Mesenteric fat pad (tissue), 1 donor: ENCODE measurements at places on chromosomes 4 and X.

DNA sequence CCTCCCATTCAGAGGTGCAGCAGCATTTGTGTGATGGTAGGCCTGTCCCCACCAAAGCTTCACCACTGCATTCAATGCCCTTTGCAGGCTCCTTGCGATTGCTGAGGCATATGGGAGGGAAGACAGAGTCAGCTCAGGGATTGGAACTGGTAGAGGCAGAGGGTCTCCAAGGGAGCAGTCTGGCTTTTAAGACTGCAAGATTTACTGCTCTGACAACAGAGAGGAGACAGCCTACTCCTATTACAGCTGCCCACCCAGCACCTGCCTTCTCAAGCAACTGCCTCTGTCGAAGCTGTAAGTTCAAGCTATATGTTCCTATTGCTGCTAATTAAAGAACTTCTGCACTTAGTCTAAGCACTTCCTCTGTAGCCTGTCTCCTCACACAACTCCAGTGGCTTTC lies 481.8 kb downstream of the FGF13 start:
- no peak for DNase-seq

- DNase-seq, result no peak
These were observed 18.7 kb upstream of the GPC3 start for GRCh38 chrX:134004084-134004483.

DNA sequence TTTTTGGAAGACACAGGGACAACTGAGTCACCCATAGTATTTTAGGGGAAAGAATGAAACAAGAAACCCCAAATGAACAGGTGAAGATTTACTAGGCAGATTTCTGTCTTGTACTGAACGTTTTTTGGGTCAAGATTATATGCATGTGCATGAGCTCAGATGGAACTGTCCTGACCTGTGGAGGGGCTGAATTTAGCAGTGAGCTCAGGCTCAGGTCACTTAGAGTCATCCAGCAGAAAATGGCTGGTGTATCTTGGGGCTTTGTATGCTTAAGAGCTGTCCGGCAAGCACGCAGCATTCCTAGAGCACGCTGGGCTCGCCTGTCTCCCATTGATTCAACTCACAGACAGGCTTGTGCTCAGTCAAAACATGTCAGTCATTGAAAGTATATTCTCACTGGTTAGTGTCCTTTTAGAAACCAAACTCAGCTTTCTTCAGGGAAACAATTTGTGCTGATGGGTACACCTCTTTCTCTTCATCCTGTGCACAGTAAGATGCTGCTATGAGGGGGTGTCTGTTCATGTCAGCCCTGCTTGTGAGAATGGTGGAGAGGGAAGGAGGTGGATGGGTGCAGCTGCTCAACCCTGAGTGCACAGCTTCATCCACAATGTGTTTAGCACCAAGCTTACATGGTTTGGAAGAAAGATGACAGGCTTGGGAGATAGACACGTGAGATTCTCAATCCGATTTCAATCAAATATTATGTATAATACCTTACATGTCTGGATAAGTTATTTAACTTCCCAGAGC lies 47.5 kb upstream of the PDLIM3 start:
- no peak for DNase-seq

GRCh38 chr4:173530326-173531085 lies 477 bp upstream of the HAND2 start:
- DNase-seq, result no peak

- DNase-seq, result no peak
These were observed 1.2 kb downstream of the TMEM255A start for GRCh38 chrX:120309873-120310705.

- DNase-seq, result no peak
These were observed 83.5 kb upstream of the INTU start for GRCh38 chr4:127548990-127549925.

DNA sequence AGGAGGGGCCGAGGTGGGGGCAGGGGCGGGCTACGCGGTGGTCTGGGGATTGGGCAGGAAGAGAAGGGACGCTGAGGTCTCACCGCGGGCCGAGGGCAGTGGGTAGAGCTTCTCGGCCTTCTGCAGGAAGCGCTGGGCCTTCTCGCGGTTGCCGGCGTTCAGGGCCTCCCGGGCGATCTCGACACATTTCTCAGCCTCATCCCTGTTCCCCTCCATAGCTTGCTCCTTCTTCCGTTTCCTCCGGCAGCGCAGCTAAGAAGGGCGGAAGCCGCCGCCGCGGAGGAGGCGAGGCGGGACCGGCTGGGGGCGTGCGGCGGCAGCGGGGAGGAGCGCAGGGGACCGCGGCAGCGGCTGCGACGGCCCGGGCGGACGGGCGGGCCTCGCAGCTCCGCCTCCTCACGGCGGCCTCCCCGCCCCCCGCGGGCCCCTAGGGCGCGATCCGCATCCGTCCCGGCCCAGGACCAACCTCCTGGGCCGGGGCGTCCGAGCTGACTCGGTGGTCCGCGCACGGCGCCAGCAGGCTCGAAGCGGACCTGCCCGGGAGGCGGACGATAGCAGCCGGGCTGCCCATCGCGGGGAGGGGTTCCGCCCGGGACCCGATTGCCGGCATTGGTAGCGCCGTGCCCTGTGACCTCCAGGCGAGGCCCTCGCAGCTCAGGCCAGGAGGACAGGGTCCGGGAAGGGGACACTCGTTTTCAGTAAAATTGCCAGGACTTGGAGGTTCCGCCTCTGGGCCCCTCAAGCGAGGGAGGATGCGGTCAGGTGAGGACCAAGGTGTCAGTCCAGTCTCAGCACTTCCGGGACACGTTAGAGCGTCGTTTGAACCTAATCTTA lies at the start of gene DNAJB14:
Gene DNAJB14, minus strand, starts transcription at position 263 of the 834 bp plus-strand sequence. Its CDS starts 47 bp downstream, at position 216.
- DNase-seq, result peak; percentile 94

DNA sequence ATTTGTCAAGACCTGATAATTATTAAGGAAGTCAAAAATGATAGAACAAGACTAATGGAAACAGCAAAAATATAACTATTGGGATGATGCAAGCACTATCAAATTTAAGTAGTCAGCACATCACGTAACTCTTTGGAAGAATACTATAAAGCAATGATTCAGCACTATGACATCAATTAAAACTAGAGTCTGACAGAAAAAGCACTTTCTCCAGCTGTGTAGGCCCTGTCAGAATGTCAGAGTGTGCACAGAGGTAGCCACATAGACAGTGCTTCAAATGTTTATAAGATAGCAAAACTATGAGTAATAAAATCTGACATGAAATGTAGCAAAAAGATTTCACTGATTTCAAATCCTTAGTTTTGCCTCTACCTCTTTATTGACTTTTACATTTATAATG lies 1226.6 kb upstream of the ADGRL3 start:
- DNase-seq, result no peak

GRCh38 chrX:106672527-106672926 lies 54.0 kb upstream of the RNF128 start:
- DNase-seq, result no peak

GRCh38 chrX:1190596-1191145 lies 21.8 kb downstream of the CRLF2 start:
- no peak for DNase-seq

- no peak for DNase-seq
These were observed 15.0 kb upstream of the MTNR1A start for GRCh38 chr4:186570193-186570996.

DNA sequence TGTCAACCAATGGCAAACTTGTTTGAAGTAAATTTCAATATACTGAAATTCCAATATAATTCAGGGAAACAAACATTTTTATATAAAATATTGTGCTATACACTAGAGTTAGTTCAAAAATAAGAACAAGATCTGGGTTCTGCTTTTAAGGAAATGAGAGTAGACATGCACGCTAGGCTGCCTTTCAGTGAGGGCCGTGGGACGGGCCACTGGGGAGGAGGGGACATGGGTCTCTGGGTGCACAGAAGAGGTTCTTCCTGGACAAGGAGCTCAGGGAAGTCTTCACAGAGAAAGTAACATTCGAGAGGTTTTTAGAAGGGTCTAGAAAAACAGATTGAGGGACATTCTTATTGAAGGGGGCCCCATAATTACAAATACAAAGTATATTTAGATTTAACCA lies 64.4 kb downstream of the SHROOM3 start:
- no peak for DNase-seq

GRCh38 chrX:110003167-110004156 lies 548 bp downstream of the TMEM164 start:
- no peak for DNase-seq

DNA sequence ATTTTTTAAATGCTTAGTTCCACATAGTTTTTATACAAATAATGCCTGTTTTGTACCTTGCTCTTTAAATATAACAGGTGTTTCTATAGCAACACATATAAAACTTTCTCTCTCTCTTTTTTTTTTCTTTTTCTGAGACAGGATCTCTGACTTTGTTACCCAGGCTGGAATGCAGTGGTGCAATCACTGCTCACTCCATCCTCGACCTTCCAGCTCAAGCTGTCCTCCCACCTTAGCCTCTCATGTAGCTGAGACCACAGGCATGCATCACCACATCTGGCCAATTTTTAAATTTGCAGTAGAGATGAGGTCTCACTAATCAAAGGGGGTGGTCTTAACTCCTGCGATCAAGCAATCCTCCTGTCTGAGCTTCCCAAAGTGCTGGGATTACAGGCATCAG lies 18.3 kb upstream of the SULT1E1 start:
- DNase-seq, result no peak

GRCh38 chr4:150384249-150384648 lies 197.7 kb upstream of the MAB21L2 start:
- DNase-seq, result no peak

- no peak for DNase-seq
These were observed 94.7 kb upstream of the GPM6B start for GRCh38 chrX:13911586-13911985.

- DNase-seq, result no peak
These were observed 848 bp downstream of the RAB9A start for GRCh38 chrX:13689741-13690211.

GRCh38 chr4:183858011-183858615 lies 47.0 kb upstream of the STOX2 start:
- DNase-seq, result no peak

DNA sequence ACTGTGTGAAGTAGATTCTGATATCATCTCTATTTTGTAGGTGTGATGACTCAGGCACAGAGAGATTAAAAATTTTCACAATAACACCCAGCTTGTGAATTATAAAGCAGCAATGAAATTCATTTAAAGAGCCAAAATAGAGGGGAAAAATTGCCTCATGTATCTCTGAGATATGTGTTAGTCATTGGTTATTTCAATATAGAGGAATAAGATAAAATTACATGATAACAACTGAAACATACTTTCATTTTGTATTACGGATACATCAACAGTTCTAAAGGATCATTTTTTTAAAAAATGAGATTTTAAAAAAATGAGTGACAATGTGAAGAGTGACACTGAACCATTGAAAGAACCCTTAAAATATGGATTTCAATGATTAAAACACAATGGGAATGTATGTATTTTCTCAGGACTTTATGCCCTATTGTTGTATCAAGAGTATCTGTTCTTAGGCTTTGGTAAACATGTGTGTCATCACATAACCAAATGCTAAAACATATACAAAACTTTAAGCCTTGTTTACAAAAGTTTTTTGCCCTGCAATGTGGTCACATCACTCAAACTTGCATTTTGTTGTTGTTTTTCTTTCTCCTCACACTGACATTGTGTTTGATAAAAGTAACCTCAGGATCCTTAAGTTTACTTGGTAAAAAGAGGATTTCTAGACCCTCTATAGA lies 221.3 kb downstream of the ANTXR2 start:
- DNase-seq, result no peak

GRCh38 chr4:52959541-52959940 lies 97.4 kb downstream of the RASL11B start:
- no peak for DNase-seq

GRCh38 chr4:1293991-1294390 lies 4.3 kb downstream of the MAEA start:
- no peak for DNase-seq

- no peak for DNase-seq
These were observed 72.4 kb downstream of the PCYT1B start for GRCh38 chrX:24574743-24575142.

GRCh38 chrX:19931146-19931545 lies 43.7 kb upstream of the SH3KBP1 start:
- DNase-seq, result no peak

DNA sequence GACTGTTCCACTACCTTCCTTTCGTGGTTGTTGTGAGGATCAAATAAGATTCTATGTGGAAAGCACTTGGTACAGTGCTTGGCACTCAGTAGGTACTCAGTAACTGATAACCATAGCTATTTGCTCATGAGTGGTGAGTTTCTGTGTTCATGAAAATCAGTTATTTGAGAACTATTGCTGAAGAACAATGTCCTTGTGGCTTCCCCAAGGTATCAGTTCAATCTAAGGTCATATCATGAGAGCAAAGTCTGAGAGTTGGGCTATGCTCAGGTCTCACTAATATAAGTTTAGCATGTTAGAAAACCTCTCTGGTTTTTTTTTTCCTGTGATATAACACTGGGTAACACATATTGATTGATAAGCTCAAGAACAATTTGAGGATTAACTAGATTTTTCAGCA lies 147.8 kb downstream of the GRIA3 start:
- DNase-seq, result no peak

DNA sequence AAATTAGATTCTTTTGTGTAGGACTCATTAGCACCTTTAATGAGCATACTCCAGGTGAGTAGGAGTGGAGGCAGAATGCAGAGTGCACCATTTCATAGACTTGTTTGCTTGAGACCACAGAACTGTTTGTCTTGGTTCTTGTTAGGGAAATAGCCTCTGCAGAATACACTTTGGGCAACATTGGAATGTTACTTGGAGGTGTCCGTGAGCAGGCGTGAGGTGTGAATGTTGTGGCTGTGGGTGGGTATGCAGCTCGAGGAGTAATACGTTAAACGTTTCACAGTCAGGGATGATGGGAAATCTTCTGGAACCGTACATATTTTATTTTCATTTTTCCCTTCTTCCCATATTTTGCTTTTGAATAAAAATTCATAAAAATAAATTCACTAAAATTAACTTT lies 31.6 kb downstream of the PAQR3 start:
- DNase-seq, result no peak

GRCh38 chr4:23368081-23368697 lies 521.7 kb downstream of the PPARGC1A start:
- DNase-seq, result no peak

DNA sequence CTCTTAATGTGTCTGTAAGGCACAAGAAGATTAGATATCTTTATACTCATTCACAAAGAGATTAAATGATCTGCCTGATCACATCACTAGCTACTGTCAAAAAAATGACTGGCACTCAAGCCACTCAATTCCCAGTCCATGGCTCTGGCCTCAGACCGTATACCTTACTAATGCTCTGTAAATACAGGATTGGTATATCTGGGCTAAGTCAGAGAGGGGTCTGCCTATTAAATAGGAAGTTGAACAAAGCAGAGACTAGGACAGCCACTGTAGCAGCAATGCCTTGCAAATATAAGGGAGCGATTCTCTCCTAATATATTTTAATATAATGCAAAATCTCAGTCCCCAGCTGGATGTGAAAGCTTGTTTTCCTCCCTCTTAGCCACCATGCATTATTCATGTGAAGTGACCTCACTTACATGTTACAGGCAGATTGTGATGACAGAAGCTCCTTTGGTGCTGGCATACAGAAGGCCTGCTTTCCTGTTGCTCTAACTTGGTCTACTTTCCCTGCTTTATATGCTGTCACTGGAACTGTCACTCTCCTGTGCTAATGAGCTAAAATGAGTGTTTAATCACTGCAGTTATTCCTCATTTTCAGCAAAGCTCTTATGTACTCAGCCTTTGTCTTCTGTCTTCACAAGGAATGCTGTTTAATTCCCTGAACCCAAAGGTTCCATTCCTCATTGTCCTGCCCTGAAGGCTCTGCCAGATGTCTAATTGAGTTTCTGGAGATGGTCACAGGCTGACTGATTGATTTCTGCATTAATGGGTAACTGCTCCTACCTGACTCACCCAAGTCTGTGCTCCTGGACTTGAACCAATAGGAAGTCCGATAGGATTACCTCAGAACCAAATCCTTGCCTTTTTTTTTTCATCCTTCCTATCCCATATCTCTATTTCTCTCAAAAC lies 578.2 kb downstream of the KLHL13 start:
- no peak for DNase-seq

- DNase-seq, result no peak
These were observed 14.0 kb upstream of the TMEM156 start for GRCh38 chr4:39046249-39046648.
